Colonic mucosa (tissue), 4 donors: ENCODE measurements at places on chromosomes 7 and 10. TPM values are rescaled to one million over a fixed set of nuclear protein-coding genes. Genes with fewer than 3 reads are reported as not detected.
A peak's percentile ranks its signal among the peaks of the same experiment; 100 is the strongest.

BHLHA15 gene
- 2.4 TPM for total RNA-seq

RBM20 gene
- 0.80 TPM for total RNA-seq

PCLO gene
- total RNA-seq: 8.8 TPM

CFAP43 gene
- total RNA-seq: 0.49 TPM

DNA sequence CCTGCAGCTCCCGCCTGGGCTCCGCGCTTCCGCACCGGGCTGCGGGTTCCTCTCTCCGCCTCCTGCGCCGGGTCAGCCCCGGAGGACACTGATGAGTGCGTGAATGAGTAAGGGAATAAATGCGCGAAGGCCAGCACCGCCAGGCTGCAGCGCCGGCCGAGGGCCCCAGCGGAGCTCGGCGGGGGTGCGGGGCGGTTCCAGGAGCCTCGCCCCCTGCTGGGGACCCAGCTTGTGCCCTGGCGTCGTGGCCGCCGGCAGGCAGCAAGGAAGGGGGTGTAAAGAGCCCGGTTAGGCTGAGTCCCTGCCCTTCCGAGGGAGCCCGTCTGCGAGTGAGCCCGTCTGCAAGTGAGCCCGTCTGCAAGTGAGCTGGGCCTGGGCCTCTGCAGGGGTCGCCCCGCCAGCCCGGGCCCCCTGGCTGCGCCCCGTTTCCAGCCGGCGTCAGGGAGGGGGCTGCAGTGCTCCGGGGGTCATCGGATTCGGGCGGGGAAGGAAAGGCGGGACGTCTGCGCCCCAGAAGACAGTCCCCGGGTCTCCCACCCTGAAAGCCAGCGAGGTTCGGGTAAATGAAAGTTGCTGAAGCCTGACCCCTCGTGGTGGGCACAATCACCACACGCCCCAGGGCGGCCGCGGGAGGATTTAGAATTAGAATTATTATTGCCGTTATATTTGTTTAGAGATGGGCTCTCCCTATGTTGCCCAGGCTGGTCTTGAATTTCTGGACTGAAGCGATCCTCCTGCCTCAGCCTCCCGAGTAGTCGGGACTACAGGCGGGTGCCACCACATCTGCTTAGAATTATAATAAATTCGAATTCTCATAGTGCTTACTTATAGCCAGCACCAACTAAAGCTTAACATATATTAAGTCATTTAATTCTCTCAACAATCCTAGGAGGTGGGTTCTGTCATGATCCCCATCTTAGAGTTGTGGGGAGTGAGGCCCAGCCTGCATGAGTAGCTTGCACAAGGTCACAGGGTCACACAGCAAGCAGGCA lies 8.6 kb upstream of the CRYGN start:
- DNase-seq: peak; percentile 72

- no peak for DNase-seq
These were observed 44.1 kb upstream of the PTPRN2 start for GRCh38 chr7:158631574-158632195.

- no peak for DNase-seq
These were observed 48.9 kb upstream of the AKR1C1 start for GRCh38 chr10:4914213-4914850.

- no peak for DNase-seq
These were observed 21.8 kb downstream of the AUTS2 start for GRCh38 chr7:69620063-69620462.

DNA sequence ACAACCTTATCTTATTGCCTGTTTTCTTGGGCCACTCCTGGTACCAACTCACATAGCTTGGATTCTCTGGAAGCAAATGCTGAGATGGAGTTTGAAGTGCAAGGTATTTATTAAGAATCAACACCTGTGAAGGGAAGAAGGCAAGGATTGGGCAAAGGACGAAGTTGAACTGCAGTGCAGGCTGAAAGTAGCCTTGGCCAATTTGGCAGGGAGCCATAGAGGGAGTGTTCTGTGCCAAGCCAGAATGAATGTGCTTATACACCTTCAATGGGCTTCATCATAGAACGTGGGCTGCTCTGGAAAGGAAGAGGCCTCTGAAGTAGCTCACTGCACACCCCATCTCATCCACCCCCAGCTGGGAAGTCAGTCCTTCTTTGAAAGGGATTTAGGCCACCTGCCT lies 79.8 kb upstream of the IFRD1 start:
- no peak for DNase-seq

DNA sequence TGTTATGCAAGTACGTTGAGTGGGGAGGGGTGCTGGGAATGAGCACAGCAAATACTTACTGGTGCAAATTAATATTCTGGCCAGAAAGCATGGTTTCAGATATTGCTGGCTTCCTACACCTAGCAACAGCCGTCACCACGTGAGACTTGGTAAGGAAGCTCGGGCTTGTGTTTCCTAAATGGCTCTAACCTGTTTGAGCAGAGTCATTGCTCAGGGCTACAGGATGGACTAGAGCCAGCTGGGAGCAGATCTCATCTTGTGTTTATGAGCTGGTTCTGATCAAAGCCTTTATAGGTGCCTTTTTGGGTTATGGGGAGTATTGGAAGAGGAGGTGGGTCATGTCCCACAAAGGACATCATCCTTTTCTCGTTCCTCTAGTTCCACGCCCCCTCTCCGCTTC lies 200.3 kb downstream of the BUB3 start:
- no peak for DNase-seq

DNA sequence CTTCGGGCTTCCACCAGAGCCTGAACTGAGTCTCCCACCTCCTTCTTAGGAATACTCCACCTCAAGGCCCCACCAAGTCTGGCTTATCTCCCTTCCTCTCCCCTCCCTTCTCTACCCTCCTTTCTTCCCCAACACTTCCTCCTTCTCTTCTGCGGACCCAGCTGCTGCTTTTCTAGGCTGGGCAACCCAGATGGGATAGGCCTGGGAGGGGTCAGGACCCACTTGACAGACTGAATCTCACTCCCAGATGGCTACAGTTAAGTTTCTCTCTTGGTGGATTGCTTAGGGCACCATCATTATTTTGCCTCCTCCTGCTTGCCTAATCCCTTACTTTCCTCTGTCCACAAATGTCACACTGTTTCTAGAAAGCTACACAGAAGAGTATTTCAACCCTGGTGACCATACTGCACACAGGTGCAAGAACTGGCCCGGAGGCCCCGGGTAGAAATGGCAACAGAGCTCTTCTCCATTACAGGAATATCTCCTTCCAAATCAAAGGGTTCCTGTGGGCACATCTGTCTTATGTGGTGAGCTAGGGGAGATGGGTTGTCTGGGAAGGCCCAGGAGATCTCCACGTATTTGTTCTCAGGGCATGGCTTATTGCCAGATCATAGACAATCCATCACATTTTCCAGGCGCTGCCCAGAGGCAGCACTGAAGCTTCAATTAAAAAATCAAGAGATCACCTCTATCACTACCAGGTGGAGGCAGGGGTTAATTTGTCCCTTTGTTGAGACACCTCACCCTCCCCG lies 5.1 kb upstream of the HOXA11 start:
- DNase-seq: peak; percentile 39

DNA sequence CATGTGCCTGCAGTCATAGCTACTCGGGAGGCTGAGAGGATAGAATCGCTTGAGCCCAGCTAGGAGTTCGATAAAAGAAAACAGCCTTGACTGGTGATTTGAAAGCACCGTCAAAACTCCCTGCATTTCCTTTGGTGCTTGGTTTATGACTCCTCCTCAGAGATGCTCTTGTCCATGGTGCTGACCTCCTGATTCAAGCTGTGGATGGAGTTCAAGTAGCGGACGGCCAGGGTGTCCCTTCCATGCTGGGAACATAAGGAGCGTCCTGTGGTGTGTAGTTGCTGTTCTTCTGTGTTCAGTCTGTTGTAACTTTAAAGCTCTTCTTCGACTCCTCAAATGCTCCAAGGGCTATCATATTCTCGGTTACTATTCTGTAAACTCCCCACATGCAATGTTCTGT lies 382.5 kb upstream of the KIAA1217 start:
- no peak for DNase-seq

DNA sequence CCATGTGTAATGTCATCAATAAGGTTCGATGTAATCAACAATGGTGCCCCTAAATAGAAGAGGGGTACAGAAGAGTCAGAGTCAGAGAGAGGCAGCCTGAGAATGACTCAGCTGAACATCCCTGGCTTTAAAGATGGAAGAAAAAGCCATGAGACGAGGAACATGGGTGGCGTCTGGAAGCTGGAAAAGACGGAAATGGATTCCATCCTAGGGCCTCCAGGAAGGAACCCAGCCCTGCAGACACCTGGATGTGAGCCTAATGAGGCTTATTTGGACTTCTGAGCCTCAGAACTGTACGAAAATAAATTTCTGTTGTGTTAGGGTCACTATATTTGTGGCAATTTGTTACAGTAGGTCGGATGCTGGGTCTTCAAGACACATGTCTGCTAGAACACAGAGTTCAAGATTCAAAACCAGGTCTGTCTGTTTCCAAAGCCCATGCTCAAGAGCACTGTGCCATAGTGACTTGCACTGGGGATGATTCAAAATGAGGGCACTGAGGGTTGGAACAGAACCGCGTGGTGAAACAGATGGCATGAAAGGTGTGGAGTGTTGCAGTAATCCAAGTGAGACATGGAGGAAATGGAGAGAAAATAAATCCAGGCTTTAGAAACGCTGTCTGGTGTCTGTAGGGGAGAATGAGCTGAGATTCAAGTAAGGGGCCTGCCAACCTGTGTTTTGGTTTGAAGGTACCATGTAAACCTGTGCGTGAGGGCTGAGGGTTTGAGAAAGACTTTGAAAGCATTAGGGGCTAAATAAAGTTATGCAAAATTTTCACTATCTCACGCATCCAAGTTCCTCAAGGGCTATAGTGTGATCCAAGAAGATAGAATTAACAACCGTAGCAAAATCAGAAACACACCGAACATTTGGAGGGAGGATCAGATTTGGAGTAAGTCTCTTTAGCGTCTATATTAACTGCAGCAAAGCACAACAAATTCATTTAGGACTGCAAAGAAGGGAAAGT lies 849.1 kb upstream of the AUTS2 start:
- DNase-seq: no peak

GRCh38 chr10:116490028-116490662 lies 55.6 kb upstream of the PNLIP start:
- DNase-seq: no peak

- no peak for DNase-seq
These were observed 53.9 kb upstream of the SH2B2 start for GRCh38 chr7:102232611-102233286.
